NCI-H774 (cell line): ENCODE measurements at places on chromosomes 2 and 18.

DNA sequence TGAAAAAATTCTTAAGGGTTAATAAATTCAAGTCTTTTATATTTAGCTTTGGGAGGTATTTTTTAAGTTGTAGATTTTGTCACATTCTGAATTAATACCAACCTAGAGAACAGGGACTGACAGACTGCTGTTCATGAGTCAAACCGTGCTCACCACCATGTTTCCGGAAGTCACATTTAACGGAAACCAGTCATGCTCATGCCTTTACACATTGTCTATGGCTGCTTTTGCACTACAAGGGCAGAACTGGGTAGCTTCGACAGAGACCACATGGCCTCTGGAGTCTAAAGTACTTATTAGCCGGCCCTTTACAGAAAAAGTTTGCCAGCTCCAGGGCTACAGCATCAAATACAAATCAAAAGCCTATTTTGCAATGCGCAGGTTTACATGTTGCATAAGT, 33.3 kb downstream of the LONRF2 start:
- no peak for DNase-seq

DNA sequence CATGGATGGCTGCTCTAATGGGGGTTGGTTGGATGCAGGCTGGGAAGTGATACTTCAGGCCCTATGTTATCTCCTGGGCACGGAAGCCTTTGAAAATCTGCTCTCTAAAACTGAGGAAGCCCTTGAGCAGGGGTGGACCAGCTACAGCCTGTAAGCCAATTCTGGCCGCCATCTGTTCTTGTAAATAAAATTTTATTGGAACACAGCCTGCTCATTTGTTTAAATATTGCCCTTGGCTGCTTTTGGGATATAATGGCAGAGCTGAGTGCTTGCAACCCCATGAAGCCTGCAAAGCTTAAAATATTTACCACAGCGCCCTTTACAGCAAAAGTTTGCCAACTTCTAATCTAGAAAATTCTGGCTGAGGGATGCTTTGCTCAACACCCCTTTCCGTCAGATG, 11.9 kb upstream of the IGFBP2 start:
- no peak for DNase-seq

GRCh38 chr18:55585065-55585919, 2.7 kb downstream of the TCF4 start:
- no peak for DNase-seq

GRCh38 chr2:29024882-29025430, 43.9 kb downstream of the TOGARAM2 start:
- DNase-seq: no peak

DNA sequence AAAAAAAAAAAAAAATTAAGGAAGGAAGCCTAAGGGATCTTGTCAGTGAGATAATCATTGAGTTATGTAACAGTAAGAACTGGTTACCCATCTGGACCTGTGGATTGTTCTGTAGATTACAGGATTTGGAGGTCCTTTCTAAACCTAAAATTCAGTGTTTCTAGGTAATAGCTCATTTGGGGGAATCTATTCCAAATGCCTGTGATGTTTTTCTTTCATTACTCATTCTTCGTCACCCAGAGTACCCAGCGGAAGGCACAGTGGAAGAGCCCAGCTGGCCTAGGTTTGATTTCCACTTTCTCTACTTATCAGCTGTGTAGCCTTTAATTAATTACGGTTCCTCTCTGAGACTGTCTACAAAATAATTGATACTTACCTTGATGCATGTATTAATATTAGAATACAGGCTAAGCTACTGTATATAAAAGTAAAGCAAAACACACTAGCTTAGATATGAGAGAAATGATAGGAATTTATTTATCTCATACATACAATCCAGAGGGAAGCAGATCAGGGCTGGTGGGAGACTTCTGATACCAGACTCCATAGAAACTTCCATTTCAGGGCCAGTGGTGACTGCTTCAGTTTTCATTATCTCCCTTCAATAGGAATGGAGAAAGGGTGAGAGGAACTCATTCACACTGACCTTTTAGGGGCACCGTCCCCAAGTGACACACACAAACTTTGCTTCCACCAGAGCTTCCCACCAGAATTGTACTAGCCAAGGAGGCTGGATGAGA, 115.8 kb upstream of the NOSTRIN start:
- DNase-seq: no peak

GRCh38 chr2:198135481-198135934, 331.1 kb downstream of the PLCL1 start:
- no peak for DNase-seq

DNA sequence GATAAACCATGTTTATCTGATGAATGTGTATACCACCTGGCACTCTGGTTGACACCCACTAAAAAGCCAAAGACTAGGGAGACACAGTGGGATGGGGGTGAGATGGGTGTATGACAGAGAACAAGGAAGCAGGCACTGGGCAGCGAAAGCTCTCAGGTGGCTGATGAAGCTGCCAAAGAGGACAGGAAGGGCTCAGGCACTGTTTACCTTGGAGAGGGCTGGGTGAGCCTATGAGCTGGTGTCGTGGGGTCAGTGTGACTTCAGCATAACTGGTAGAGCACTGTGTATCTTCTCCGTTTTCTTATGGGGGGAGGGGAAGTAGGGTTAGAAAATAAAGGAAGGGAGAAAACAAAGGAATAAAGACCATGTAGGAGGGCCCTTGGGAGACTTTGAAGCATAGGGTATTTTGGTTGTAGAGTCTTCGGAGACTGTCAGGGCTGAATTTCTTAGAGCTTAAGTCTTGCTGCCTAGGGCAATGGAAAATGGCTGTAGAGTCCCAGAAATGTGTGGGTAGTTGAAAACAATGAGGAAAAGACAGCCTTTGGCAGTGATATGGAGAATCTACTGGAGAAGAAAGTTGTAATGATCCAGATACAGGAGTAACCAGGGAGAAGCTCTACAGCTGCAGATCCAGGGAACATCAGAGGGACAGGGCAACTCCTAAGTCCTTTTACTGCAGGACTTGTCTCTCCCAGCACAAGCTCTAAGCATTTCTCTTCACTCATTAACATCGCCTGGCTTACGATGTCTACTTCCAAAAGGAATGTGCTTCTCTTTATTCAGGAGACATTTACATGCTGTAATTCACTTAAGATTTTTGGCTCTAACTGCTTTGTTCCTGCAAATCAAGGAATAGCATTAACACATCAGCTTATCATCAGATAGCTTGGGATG, 120.0 kb downstream of the AQP4 start:
- DNase-seq: no peak
